Stimulated activated CD4-positive, alpha-beta T cell treated with anti-CD3 and anti-CD28 coated beads, Interleukin-2, amount 100 ng/mL, for 24 hours (primary cell): ENCODE measurements at places on chromosomes 1 and 21.

DNA sequence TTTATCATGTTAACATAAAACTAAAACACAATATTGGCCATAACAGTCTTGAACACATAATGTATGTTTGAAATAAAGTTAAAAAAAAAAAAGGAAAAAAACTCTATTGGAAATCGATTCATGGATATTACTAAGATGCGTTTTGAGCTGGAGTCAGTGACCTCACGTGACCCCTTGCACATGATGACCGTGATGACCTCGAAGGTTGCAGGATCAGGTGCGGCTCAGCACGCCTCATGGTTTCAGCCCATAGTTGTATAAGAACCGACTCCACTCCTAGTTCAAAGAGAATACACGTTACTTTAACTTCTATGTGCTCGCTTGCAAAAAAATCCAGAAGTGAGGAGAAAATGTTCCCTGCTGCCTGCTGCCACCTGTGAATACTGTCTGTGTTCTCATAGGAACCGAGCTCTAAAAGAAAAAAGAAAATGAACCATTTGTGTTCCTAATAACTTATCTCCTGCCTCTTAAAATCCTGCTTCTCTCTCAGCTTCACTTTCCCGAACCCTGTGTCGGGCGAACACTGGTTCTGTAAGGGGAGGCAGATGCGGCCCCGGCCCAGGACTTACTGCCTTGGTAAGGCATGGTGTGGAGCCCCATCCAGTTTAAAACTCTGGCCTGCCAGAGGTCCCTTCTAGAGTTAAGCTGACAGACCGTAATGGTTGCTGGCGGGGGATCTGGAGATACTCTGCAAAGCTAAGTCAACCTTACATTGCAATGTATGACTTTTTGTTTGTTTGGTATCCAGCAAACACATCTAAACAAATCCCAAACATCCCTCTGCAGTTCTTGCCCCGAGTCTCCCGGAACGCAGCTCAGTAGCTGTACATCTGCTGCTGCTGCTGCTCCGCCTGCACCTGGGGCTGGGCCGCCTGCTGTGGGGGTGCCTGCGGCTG is 33.8 kb upstream of the RIPK4 start:
- no peak for DNase-seq

- DNase-seq = no peak
These were observed 34.3 kb upstream of the SIM2 start for GRCh38 chr21:36664662-36664990.

DNA sequence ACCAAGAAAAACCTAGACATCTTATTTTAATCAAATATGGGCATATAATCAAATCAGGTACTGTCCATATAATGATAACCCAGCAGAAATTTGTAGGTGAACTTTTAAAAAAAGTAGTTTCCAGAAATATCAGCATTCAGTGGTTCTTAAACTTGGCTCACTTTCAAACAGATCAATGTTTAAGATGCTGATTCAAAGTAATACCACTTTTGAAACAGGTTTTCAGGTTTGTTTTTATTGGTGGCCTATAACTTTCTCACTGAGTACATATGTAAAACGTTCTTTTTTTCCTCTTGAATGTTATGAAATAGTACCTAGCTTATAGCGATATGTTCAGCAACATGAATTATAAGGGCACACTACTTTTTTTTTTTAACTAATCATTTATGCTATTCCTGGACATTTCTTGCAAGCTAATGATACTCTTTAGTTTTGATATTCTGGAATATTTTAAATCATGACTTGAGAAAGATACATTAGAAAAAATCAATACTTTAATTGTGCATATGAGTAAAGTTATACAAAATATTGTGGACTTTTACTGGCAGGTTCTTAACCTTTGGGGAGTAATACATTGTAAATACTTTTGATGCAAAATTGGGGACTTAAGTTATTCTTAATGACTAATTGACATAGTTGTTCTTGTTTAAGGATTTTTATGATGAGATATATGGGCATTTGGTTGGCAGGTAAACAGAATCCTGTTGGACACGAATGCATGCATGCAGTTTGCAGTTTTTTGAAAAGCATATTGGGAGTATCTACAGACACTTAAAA is 3.0 kb downstream of the NFIA start:
- no peak for DNase-seq

- no peak for DNase-seq
These were observed 2.2 kb downstream of the NUDC start for GRCh38 chr1:26923711-26924110.

- no peak for DNase-seq
These were observed 163.3 kb downstream of the ST6GALNAC5 start for GRCh38 chr1:77030401-77031105.

- no peak for DNase-seq
These were observed 10.2 kb downstream of the SPSB1 start for GRCh38 chr1:9302745-9303524.

- DNase-seq = no peak
These were observed 540 bp downstream of the CD55 start for GRCh38 chr1:207321790-207322645.

- no peak for DNase-seq
These were observed 257.4 kb downstream of the MATN1 start for GRCh38 chr1:30466026-30466425.
